ENCODE measurements at places on chromosomes 3 and 15. TPM values are rescaled to one million over a fixed set of nuclear protein-coding genes. Genes with fewer than 3 reads are reported as not detected.

DNA sequence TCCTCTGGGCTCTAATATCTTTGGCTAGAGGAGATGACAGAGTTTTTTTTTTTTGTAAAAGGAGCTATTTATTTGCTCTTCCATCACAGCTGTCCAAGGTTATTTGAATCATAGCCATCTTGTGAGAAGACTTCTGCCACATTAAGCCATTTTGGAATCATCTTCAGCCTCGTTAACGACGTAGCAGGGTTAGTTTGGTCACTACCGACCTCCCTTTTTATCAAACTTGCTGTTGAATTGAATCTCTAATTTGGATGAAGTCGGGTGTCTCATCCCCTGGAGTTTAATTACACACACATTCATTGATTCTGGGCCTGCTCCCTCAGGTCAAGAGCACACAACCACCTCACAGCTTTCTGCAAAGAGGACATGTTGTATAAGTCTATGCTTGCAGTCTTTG, 238.7 kb downstream of the CPNE4 start:
- DNase-seq, result no peak

DNA sequence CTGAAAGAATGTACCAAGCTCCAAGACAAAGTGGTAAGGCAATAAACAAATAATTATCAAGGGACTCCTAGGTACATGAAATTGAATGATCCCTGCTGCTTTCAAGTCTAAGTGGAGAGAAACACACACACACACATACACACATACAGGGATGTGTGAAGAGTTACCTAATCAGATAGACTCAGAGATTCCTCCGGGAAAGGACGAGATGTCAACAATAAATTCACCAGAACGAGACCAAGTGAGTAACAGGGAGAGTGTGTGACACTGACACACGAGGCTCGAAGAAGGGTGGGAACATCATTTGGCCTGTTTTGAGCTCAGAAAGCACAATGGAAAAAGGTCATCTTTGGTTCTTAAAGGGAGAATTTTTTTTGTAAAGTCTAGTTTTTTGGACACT, 13.4 kb downstream of the LRIG1 start:
- DNase-seq, result no peak

- no peak for DNase-seq
Measured at GRCh38 chr15:29914511-29914926, 92.3 kb upstream of the TJP1 start.

DNA sequence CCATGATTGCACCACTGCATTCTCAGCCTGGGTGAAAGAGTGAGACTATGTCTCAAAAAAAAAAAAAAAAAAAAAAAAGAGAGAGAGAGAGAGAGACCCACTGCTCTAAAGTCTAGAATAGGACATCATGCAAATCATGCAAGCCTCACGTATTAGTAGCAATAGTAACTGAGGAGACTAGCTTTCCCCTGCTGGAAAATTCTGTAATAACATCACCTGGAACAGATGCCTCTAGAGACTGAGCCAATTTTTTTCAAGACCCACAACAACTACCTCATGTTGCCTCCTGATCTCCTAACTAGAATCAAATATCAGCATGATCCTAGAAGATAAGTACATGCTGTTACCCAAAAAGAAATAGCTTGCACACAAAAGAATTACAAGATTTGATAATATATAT, 461.9 kb downstream of the AGBL1 start:
- no peak for DNase-seq

- no peak for DNase-seq
Measured at GRCh38 chr3:15681668-15682067, 80.1 kb downstream of the BTD start.

DNA sequence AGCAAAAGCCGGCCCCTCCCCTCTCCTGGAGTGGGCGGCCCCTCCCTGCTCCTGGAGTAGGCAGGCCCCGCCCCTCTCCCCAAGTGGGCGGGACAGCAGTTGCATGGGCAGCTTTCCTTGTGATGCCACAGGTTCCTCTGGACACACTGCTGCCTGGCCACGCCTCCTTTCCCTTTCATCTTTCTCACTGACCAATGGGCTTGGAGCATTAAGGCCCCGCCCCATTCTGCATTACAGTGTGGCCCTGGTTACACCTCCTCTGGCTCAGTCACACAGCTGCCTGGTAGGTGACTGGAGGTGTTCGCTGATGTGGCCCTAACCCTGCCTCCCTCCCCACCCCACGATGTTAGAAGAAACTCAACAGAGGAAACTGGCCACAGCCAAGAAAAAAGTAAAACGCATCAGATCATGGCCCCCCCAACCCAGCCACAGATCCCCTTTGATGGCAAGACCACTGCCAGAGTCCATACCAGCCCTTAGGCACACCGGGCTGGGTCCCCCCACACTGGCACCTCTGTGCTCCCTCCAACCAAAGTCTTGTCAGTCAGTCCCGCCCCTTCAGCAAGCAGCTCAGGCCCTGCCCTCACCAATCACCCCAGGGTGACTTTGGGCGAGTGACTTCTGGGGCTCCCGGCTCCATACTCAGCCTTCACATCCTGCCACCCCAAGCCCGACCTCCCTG, 84.3 kb downstream of the ADAMTS7 start:
- peak; percentile 62 for DNase-seq

DNA sequence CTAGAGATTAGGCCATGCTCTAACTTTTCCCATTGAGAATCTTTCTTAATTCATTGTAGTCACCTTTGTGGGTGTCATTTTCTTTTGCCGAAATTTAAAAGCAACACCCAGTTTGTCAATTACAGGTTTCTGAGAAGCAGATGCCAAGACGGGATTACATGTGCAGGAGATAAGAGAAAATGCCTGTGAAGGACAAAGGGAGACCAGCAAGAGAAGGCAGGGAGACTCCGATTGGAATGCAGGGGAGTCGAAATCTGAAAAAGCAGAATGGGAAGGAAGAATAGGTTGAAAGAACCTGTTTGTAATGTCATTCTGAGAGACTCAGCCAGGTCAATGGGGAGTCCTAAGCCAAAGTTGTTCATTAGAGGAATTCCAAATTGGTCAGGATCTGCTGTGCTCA, 3.6 kb upstream of the DPH6 start:
- no peak for DNase-seq

DNA sequence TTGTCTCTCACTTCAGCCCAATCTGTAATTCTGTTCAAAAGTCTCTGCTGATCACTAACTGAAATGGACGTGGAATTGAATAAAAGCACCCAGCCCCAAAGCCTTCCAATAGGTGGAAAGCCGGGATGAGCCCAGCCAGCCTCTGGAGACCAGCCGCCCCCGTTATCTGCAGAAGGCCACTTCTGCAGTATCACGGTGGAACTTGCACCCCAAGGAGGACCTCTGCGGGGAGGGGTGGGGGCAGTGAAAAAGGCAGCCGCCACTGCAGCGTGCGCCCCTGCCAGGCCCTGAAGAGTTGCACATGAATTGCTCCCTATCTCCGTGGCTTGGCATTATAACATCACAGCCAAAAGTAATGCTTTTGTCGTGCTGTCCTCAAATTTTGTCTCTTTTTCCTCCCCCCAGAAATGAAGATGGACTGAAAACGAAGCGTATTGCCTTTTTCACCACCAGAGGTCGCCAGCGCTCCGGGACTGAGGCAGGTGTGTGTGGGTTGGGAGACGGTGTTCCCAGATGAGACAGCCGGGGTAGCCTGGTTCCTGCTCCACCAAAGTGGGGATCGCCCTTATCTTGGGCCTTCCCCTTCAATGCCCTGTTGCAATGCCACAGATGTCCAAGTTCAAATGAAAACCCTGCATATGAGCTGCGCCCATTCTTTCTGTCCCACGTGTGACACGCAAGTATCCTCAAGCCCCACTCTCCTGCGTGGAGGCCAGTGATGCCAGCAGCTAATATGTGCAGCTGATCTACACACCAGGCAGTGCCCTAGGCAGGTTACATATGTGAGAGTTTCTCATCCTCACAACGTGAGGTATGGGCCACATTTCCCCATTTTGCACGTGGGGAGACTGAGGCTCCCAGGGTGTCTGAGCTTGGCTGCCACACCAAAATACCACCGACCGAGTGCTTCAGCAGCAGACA, 96.0 kb downstream of the LRRK1 start:
- DNase-seq, result peak; percentile 51

GRCh38 chr3:43769097-43769884, 78.6 kb downstream of the ABHD5 start:
- peak; percentile 96 for DNase-seq

- no peak for DNase-seq
Measured at GRCh38 chr3:68271145-68271544, 616.7 kb upstream of the SUCLG2 start.

- DNase-seq, result no peak
Measured at GRCh38 chr15:37140531-37141058, 40.2 kb upstream of the MEIS2 start.

GRCh38 chr3:129052675-129053074, 7.9 kb upstream of the GP9 start:
- DNase-seq, result no peak

DNA sequence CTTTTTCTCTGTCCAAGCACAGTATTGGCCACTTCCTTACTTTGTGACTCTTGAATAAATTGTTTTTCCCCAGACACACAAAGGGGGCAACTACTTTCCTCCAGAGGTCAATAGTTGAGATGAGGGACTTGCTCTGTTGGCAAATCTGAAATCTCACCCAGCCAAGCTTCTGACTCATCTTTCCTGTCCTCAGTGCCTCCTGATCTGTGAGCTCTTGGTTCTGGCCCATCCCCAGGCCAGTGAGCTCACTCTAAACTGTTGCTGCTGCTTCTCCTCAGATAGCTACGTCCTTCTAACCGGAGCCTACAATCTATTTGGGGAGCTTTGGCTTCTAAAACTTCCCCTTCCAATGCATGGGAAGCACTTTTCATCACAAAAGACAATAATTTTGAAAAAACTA, 50.0 kb upstream of the NMD3 start:
- DNase-seq, result peak; percentile 98

DNA sequence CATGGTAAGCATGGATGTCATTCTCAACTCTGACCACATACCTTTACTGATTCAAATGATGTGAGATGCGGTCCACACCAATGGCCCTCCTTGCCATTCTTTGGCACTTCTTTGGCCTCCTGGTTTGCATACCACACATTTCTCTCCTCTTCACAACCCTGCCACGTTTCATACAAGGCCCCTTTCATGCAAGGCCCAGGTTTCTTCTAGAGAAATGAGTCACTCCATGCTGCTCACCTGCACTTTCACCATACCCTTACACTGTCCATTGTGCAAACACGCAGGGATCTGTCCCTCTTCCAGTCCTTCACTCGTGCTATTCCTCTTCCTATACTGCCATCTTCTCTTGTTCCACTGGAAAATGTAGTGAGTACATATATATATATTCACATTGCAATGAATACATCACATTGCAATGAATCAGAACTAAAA, 24.4 kb upstream of the SLC24A5 start:
- no peak for DNase-seq

GRCh38 chr3:18382760-18383369, 42.3 kb downstream of the SATB1 start:
- no peak for DNase-seq

- no peak for DNase-seq
Measured at GRCh38 chr3:48715174-48715800, 1.7 kb downstream of the IP6K2 start.

GRCh38 chr3:186123012-186123411, 14.1 kb upstream of the ETV5 start:
- no peak for DNase-seq

DNA sequence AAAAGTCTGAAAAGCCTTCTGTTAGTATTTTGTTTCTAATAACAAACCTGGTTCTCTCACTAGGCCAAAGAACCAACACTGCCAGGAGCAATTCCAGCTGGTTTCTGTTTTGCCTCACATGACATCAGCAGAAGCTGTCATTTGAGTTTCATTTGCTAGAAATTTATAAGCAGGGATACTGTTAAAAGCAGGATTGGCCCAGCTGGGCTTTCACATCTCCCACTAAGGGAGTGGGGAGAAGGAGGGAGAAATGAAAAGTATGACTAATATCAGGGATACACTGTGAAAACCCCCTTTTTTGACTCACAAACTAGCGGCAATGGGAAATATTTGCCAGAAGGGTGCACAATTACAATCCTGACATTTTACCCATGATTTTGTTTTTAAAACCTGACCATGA, 5.3 kb downstream of the CCDC80 start:
- peak; percentile 57 for DNase-seq

DNA sequence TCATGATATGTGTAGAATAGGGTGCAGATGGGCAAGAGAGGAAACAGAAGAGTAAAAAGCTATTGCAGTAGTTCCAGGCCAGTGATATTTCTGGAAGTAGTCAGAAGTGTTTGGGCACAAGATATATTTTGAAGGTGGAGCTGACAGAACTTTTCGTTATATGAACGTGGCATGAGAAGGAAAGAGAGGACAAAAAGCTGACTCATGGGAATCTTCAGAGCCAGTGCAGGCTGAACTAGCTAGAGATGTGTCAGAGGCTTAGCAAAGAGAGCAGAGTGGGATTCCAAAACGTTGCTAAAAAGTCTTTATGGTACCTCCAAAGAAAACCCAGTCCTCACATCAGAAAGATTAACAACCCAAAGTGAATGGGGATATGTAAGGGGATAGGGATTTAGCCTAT, 28.7 kb downstream of the TRIM69 start:
- no peak for DNase-seq

- no peak for DNase-seq
Measured at GRCh38 chr3:160232014-160232413, 6.8 kb downstream of the C3orf80 start.

DNA sequence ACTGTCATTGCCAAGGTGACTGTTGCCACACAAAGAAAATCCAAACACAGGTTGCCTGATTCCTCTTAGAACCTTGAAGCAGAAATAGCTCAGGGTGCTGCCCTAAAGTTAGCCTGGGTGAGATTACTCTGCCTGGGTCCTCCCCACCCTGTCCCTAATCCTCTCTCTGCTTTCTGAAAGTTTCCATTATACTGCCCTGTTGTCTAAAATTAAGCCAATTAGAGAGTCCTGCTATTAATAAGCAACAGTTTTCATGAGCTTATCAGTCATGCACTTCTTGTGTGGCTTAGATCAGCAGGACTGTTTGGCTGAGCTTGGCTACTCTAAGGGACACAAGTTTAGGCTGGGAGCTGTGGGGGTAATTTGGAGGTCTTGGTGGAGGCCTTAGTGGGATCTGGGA, 334.7 kb upstream of the LRRFIP2 start:
- no peak for DNase-seq

- DNase-seq, result no peak
Measured at GRCh38 chr3:53842436-53843194, 3.6 kb downstream of the CHDH start.

DNA sequence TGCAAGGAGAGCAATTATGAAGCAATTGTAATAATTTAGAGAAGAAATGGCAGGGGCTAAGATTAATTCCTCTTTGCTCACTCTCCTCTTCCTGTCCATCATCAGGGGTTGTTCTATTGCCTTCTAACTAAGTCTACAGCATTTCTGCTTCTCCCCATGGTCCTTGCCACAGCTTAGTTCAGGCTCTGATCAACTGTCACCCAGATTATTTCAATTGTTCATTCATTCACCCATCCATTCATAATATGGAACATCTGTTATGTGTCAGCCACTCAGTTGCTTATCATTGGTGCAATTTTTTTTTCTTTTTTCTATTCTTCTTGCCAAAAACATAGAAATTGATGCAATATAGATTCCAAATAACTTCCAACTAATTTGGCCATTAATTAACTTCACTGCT, 93.2 kb downstream of the CD47 start:
- DNase-seq, result no peak

GRCh38 chr3:44342176-44342790, 3.7 kb downstream of the TCAIM start:
- DNase-seq, result no peak

The HIGD2B gene
- total RNA-seq, result not detected

The SPINK8 gene
- not detected for total RNA-seq

The SCN11A gene
- not detected for total RNA-seq

The ARNT2 gene
- total RNA-seq, result 7.4 TPM

The GP9 gene
- not detected for total RNA-seq

The POLQ gene
- total RNA-seq, result 7.4 TPM

The CTXN2 gene
- total RNA-seq, result not detected

The ZSCAN2 gene
- total RNA-seq, result 11.0 TPM

The GRM2 gene
- total RNA-seq, result not detected

The CEP19 gene
- total RNA-seq, result 16.5 TPM

The ABI3BP gene
- total RNA-seq, result 2.1 TPM

The FANCD2OS gene
- not detected for total RNA-seq
